NCI-H2081 treated with DMSO at 0.1 percent for 48 hours (cell line): ENCODE measurements at places on chromosomes 6 and 20.

DNA sequence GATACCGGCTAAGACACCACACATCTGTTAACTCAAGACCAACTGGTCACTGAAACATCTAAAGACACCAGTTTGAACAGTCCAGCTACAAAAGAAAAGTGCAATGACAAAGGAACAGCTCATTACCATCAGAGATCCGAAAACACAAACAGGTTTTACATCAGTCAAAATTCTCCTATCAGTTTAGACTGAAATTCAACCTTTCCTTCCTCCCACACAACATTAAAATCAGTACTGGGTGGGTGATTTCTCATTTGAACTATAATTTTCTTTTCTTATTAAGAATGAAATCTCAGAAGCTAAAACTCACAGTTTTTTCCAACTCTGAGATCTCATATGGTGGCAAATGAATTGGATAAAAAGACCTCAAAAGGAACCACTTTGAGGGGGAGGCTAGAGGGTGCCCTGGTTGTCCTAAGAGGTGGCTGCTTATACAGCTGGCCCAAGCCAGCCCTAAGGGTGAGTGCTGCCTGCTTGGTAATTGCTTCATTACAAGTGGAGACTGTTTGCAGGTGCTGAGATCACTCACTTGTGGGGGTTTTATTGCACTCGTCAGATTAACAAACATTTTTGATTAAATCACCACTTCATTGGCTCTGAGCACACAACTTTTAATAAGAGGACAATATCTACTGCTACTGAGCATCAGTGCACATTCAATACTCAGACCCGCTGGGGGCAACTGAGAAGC is 4.3 kb downstream of the CCDC167 start:
- DNase-seq: no peak

DNA sequence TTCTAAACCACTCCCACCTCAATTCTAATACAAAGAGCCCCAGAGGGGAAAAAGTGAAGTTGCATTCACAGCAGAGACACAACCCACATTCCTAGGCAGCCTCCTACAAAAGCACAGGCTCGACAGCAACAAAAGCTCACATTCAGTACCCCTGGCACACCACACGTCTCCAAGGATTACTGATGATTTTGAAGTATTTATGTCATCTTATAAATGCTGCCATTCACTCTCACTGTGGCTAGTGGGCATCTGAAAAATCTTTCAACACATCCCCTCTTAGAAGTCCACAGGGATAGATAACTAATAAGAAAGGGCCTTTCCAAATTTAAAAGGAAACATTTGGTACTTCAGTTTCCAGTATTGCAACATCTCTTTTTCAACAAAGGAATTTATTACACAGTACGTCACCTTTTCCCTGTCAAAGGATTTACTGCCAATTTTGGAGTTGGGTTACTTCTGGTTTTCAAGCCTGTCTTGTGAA is 146.7 kb downstream of the TASP1 start:
- DNase-seq: no peak

DNA sequence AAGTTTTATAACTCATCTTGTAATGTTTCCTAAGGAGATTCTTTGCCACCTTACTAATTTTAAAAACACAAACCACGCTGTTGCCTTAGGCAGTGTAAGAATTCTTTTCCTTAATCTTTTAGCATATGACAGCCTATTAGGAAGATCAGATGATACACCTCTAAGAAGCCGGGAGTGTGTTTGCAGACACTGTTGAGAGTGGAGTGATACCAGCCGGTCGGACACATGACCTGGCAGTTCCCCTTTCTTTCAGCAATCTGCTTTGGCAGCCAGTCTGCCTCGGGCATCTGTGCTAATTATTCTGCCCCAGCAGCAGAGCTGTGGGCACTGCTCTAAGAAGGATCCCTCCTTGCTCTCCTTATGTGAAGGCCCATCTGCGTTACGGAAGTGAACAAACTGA is 50.9 kb downstream of the PLCB4 start:
- DNase-seq: peak; percentile 34

GRCh38 chr6:8181160-8181881 is 79.0 kb upstream of the EEF1E1 start:
- DNase-seq: no peak

- DNase-seq: no peak
Observed at GRCh38 chr6:142448091-142448729, 146.4 kb downstream of the ADGRG6 start.

DNA sequence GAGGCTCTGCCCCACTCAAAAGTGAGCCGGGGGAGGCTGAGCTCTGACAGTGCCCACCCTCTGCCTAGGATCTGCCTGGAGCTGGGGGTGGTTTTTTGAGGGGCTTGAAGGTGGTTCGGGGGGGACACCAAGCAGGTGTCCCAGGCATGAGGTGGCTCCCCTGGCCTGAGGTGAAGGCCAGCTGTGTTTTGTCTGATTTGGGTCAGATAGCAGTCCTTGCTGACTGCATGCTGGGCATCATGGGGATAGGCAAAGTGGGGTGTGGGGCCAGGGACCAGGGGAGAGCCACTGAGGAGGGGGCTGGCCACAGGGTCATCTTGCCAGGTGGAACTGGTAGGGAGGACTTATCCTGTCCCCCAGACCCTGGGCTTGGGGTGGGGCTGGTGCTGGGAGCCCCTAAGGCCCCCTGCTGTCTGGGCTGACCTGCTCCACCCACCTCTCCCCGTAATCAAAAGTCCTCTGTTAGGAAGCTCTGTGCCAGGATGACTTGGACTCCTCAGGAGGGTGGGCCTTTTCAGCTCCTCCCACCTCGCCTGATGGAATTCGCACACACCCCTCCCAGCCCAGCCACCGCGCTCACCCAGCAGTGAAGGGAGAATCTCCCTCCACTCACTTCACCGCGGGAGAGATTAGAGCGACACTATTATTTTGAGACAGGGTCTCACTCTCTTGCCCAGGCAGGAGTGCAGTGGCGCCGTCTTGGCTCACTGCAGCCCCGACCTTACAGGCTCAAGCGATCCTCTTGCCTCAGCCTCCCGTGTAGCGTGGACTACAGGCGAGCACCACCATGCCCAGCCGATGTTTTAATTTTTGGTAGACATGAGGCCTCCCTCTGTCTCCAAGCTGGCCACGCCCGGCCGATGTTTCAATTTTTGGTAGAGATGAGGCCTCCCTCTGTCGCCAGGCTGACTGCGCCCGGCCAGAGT is 1.5 kb upstream of the COL9A3 start:
- no peak for DNase-seq

- DNase-seq: peak; percentile 30
Observed at GRCh38 chr6:141552463-141552862, 580.3 kb upstream of the GJE1 start.

GRCh38 chr20:22681591-22682248 is 97.3 kb upstream of the FOXA2 start:
- DNase-seq: no peak

DNA sequence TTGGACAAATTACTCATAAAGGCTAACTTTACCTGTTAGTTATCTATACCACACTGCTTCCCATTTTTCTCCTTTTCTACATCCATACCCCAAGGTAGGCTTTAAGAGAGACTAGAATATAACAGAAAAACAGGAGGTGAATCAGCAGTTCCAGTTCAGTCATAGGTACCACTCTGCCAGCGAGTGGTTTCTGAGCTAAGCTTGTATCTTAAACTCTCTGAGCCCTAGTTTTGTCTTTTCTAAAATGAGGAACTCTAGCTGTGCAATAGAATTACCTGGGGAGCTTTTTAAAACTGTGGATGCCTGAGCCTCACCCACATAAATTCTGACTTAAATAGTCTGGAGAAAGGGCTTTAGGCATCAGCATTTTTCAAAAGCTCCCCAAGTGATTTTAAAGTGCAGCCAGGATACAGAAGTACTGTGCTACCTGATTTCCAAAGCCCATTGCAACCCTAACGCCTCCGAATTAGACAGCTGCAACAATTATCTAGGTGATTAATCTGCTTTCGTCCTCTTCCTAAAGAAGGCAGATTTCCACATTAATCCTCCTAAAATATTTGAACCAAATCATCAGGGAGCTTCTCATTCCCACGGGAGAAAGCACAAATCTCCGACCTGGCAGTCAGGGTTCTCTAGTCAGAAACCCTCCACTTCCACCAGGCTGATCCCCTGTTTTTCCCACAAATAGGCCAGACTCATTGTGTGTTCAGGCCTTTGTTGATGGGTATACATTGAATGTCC is 37.4 kb upstream of the RPL7L1 start:
- no peak for DNase-seq

DNA sequence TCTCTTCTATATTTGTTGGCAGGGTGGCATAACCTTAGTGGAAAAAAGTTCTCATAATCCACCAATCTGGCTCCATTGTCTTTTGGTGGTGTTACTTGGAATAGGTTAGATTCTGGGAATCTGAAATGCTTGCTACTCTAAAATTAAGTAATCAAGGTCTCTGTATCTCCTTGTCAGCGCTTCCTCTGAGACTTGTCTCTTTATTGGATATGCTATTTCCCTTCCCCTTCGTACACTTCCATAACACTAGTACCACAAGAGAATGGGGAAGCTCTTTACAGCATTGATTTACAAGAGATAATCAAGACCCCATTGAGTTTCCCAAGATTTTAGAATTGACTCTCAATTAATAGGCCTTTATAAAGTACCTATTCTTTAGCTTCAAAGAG is 280.2 kb downstream of the ADGB start:
- DNase-seq: no peak

DNA sequence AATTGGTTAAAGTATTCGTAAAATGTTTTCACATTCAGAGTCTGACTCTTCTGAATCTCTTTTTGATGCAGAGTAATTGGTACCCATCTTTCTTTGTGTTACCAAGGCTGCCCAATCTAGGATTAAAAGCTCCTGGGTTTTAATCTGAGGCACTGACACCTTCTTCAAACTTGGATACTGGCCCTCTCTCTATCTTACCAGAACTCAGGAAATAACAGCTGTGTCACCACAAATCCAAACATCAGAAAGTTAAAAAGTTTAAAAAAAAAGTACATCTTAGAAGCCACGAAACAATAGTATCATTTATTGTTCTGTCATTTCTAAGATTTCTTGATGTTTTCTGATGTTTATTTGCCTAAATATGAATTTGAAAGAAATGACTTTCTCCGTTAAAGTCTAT is 255.5 kb upstream of the RUNX2 start:
- DNase-seq: no peak
